ENCODE measurements at places on chromosomes 2 and 18.

GRCh38 chr2:170715062-170715931, at the start of gene SP5:
TSS of gene SP5 (plus strand) at chr2:170715337. CDS start at chr2:170715513, 176 bp downstream.
- DNase-seq: peak; percentile 70

DNA sequence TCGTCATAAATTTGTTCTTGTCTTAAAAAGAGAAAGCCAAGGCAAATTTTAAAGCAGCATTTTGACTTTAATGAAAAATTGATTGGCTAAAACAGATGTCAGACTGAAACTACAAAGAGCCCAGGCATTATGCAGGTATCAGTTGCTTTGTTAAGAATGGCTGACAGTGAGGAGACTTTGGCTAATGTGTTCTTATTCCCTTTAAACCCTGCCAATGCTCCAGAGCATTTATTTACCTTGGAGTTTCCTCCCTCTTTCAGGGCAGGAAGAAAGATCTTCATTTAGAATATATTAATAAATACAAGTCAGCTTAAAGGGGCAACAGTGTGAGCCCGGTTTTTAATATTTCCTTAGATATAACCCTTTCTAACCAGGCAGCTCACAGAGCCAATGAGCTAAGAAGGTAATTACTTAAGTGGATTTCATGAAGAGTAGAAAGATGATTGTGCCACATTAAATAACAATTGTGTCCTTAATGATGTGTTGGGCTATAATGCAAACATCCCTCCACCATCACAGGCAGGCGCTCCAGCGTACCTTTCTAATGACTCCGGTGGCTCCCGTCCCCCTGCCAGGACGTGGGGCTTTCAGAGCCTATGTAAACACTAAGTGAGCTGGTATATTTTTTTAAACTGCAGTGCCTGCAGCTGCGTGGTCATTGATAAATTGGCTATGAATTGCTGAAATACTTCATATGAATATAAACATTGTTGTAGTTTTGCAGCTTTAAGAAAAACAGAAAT, 349.4 kb upstream of the POU3F3 start:
- DNase-seq: no peak

DNA sequence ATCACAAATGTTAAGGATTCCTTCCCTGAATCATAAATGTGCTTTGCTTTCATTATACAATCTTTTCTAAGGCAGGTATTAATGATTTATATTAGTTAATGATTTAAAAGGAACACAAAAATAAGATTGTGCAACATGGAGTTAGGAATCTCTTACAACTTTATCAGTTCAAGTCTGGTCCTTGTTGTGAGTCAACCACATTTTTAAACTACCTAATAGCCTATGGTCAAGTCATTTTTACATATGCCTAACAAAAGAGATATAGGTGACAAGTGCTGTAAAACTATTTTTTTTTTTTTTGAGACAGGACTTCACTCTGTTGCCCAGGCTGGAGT, 8.2 kb upstream of the INPP1 start:
- no peak for DNase-seq

- no peak for DNase-seq
These were observed 361.7 kb upstream of the ACVR2A start for GRCh38 chr2:147482916-147483669.

DNA sequence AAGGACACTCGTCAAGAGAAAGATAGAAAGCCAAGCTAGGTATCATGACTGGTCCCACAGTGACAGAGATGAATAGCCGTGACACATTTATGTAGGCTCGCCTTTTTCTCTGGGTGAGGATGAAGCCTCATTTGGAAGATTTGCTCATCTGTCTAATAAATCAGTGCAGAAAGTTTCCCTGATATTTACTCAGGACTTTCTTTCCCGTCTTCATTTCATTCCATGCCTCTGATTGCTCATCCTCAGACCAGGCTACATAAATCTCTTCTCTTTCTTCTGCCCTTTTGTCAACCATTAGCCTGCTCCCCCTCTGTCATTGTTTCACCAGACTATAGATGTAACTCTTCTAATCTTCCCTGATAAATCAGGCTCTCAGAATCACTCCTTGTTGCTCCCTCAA, 361.8 kb upstream of the MEIS1 start:
- no peak for DNase-seq

GRCh38 chr2:154455866-154456265, 242.6 kb upstream of the KCNJ3 start:
- DNase-seq: peak; percentile 20

GRCh38 chr2:11104794-11105660, 50.2 kb upstream of the SLC66A3 start:
- DNase-seq: no peak

DNA sequence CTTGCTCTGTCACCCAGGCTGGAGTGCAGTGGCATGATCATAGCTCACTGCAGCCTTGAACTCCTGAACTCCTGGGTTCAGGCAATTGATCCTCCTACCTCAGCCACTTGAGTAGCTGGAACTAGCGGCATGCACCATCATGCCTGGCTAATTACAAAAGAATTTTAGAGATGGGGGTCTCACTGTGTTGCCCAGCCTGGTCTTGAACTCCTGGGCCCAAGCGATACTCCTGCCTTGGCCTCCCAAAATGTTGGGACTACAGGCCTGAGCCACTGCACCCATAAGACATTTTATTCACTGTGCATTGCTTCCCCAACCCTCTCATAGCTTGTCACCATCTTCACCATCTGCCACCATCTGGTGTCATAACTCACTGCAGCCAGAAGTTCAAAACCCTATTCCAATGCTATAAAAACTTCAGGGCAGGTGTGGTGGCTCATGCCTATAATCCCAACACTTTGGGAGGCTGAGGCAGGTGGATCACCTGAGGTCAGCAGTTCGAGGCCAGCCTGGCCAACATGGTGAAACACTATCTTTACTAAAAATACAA, 78.7 kb downstream of the NCAPH start:
- no peak for DNase-seq

- no peak for DNase-seq
These were observed 163.0 kb upstream of the NOSTRIN start for GRCh38 chr2:168639441-168639898.

GRCh38 chr2:125576558-125576957, 1079.4 kb upstream of the GYPC start:
- no peak for DNase-seq

DNA sequence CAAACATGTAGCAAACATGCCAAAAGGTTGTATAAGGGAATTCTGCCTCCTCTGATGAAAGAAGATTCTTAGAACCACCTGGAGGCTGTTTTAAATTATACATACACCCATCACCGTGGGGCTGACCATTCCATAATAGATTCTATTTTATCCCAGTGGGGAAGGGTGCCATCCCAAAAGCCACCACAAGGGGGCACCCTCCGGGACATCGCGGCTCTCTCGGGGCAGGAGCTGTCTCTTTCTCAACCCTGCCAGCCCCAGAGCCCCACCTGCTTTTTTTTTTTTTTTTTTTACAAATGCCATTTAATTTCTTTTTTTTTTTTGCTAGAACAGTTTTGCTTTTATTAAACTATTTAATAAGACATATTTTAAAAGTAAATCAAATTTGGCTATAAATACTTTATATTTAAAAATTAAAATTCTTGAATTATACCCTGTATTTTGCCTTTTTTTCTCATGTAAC, 8.6 kb upstream of the MTCL1 start:
- peak; percentile 58 for DNase-seq

GRCh38 chr2:21034972-21035279, 8.9 kb downstream of the APOB start:
- no peak for DNase-seq

DNA sequence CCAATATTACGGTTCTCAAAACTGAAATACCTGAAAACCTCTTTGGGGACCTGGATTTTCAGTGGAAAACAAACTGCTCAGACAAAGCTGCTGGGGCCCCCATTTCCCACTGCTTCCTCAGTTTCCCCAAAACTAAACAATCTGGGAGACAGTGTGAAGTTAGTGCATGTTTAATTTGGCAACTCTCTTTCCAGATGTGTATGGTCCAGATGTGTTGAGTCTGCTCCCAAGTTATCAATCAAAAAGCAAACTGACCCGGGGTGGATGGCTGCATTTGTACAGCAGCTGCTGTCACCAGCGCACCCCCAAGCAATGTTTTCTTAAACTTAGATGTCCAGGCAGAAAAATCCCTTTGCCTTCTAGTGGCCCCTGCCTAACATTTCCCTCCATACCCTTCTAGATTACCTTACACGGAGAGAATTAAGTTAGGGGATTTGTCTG, 136.9 kb downstream of the COPS8 start:
- no peak for DNase-seq

- peak; percentile 4 for DNase-seq
These were observed 159.1 kb upstream of the LHCGR start for GRCh38 chr2:48914477-48915089.

GRCh38 chr2:95272781-95273180, 1.5 kb upstream of the PROM2 start:
- DNase-seq: no peak

GRCh38 chr2:98648451-98648850, 40.1 kb downstream of the UNC50 start:
- DNase-seq: no peak

DNA sequence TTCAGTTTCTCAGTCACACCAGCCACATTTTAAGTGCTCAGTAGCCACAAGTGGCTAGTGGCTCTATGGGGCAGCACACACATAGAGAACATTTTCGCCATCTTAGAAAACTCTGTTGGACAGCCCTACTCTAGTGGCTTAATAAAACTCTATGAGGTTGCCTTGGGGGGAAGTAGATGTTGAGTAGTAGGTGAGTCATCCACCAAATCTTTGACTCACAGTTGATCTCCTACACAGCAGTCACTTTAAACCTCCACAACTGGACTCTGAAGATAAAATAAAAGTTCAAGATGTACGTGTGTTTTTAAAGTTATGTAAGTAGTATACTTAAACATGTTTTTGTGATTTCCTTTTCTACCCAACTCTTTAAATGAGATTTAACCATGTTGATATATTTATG, 379.0 kb downstream of the SETBP1 start:
- DNase-seq: peak; percentile 90

DNA sequence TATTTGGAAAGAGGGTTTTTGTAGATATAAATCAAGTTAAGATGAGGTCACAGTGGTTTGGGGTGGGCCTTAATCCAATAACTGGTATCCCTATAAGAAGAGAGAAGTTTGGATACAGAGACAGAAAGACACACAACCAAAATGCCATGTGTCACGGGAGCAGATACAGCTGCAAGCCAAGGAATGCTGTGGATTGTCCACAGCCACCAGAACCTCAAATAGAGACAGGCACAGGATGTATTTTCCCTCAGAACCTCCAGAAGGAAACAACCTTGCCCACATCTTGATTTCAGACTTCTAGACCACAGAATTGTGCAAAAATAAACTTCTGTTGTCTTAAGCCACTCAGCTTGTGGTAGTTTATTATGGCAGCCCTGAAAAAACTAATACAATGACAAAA, 105.5 kb downstream of the GCA start:
- no peak for DNase-seq
